ENCODE measurements at places on chromosomes 1 and 21. TPM values are rescaled to one million over a fixed set of nuclear protein-coding genes. Genes with fewer than 3 reads are reported as not detected.

The CD34 gene
- not detected for total RNA-seq

DNA sequence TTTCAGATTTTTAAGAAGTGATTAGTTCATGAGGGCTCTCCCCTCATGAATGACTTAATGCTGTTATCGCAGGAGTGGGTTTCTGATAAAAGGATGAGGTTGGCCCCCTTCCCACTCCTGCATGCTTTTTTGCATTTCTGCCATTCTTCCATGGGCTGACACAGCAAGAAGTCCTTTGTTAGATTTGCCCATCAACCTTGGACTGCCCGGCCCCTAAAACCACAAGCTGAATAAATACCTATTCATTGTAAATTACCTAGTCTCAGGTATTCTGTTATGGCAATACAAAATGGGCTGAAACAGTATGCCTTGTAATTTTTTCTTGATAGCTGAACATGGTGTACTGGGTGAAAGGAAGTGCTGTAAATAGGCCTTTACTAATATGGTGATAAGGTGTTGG lies 72.7 kb upstream of the DPH5 start:
- DNase-seq: no peak

DNA sequence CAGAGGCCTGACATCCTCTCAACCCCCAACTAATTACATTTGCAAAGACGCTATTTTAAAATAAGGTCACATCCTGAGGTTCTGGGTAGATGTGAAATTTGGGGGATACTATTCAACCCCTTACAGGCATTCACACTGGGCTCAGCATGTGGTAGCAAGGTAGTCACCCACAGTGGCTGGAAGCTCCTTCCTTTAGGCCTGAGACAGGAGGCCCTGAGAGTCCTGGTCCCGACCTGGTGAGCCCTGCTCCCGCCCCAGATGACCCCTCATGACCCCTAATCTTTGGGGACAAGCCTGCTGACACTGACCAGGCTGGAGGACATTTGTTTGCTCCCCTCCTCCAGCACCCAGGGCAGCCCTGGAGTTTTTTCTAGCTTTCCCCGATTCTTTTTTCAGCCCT lies 225.9 kb downstream of the DYRK1A start:
- DNase-seq: no peak

The DNASE2B gene
- total RNA-seq: not detected

GRCh38 chr1:56331207-56331891 lies 248.0 kb downstream of the PLPP3 start:
- DNase-seq: no peak

DNA sequence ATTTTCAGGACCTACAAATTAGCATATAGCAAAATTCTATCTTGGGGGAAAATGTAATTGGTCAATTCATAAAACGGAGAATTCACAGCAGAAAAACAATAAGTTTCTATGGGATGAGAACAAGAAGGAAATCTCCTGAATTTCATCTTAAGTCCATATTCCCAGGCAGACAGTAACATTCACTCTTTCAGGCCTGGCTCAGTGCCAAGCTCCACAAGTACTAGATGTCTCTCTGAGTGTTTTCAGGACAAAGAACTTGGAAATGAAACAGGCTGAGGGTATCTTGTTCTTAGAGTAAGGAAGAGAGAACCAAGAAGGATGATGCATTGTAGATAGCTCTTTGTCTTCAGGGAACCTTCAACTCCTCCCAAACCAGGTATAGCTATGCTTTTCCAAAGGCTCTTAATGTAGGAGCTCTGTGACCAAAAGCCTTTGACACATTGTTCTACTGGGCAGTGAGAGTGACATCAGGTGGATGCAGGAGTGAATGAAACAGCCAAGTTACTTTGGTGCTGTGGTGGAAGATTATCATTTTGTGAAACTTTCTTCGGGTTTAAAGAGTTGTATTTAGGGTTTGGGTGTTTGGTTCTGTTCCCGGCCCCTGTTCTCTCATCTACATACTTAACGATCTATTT lies 298.3 kb downstream of the GPATCH2 start:
- peak; percentile 1 for DNase-seq

DNA sequence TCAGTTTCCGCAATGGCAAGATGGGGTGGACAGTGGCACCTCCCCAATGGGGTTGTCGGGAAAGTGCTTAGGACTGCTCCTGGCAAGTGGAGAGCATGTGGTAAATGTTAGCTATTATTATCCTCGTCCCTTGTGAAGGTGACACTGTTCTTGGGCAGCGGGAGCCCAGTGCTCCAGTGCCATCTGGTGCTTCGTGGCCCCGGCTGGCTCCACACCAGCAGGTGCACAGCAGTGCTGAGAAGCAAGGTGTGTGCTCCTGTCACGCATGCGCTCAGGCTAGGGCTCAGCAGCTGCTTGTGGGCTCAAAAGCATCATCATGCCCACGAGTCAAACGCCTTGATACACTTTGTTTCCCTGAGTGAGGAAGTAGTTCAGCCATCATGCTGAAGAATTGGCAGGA lies 24.9 kb upstream of the KCNC4 start:
- DNase-seq: no peak

The CEP170 gene
- total RNA-seq: 67.8 TPM

The ZNF691 gene
- 13.5 TPM for total RNA-seq

- DNase-seq: no peak
Observed at GRCh38 chr1:17616731-17617279, 77.3 kb downstream of the ARHGEF10L start.

DNA sequence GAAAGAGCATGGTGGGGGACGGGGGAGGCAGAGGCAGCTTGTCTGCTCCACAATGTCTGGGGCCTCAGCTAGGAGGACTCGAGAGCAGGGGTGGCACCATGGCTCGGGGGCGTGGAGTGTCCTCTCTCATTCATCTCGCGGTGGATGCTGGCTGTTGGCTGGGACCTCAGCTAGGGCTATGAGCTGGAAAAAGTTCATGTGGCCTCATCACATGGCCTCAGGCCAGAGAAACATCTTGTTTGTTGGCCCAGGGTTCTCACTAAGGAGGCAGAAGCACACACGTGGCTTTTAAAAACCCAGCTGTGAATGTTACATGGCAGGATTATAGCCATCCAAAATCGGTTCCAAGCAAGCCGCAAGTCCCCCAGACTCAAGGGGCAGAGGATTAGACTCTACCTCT lies 6.2 kb upstream of the CENPS start:
- no peak for DNase-seq

DNA sequence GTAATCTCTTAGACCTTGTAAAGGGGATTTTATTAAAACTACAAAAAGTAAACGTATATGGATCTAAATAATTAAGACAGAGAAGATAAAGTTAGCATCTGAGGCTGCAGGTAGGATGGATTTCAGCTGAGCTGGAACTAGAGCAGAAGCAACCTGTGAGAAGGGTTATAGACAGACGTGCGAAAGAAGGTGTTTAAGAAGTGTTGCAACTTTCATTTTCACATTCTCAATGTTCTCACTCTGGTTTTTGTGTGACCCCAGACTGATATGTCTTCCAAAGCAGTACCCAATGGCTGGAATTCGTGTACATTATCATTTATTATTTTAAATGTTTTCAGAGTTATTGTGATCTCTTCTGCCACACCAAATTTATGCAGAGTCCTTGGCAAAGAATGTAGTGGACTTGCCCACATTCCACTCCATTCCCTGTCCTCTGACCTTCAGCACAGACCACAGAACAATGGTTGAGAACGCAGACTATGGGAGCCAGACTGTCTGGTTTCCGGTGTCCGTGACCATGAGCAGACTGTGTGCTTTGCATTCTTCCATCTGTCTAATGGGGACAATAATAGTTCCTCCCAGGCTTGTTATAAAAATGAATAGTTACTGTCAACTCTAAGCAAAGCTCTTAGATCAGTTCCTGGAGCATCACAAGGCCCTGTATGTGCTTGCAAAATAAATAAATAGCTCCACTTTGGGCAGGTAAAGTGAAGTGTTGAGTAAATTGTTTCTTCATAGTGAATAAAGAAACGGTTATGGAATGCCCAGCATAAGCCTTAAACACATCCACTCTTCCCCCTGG lies 140.6 kb upstream of the SAMSN1 start:
- DNase-seq: no peak

- no peak for DNase-seq
Observed at GRCh38 chr1:54114001-54114400, 38.8 kb downstream of the CDCP2 start.

The PLA2G2D gene
- not detected for total RNA-seq

DNA sequence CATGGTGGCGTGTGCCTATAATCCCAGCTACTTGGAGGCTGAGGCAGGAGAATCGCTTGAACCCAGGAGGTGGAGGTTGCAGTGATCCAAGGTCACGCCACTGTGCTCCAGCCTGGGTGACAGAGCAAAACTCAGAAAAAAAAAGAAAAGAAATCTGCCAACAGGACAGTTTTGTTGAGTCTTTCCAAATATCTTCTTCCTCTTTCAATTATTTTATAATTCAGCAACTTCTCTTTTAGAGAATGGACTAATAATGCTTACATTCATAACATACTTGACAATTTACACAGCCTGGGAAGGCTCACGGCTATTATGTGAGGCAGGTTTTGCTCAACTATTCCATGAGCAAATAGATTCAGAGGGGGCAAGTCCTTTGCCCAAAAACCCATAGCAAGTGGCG lies 18.1 kb downstream of the CNR2 start:
- DNase-seq: no peak

- no peak for DNase-seq
Observed at GRCh38 chr1:82978461-82979324, 1020.2 kb downstream of the TTLL7 start.

DNA sequence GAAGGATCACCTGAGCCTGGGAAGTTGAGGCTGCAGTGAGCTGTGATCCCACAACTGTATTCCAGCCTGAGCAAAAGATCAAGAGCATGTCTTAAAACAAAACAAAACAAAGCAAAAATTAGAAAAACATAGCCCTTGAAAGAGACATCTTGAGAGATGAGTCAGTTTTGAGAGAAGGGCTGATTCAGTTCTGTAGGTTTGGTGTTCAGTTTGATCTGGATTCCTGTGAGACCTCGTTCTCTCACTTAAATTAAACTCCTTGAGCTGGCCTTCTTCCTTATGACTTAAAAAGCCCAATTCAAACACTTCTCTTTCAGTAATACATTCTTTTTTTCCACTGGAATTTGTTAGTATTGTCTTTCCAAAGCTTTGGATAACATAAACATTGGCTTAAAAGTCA lies 164.2 kb downstream of the NRIP1 start:
- DNase-seq: no peak

The TRIM58 gene
- total RNA-seq: not detected

GRCh38 chr1:36881541-36881940 lies 152.8 kb downstream of the GRIK3 start:
- no peak for DNase-seq

The SHCBP1L gene
- total RNA-seq: not detected

- no peak for DNase-seq
Observed at GRCh38 chr21:28699596-28700259, 292.9 kb downstream of the LTN1 start.

The MYOM3 gene
- not detected for total RNA-seq

- no peak for DNase-seq
Observed at GRCh38 chr1:207654320-207654719, 9.4 kb downstream of the CR1L start.

DNA sequence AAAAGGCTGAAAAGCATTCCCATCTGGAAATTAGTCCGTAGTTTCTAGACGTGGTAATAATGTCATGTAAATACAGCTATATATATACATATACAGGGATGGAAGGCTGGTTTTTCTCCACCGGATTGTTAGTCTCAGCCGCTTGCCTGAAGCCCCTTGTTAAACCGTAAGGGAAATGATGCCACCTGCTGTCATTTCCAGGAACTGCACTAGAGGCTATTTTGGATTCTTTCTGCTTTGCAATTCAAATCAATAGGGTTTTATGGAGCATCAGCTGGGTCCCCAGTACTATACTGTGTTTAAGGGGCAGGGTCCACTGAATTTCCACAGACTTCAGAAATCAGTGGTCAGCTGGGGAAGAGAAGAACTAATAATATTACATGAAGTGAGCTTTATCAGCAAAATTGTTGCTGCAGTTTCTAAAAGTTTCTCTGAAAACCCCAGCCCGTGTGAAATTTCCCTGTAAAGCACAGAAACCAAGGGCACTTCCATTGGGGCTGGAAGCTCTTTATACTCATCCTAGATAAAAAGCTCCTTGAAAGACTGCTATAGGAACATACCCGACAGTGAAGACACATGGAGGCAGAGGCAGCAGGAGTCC lies 33.8 kb upstream of the MPZL1 start:
- peak; percentile 85 for DNase-seq

- DNase-seq: no peak
Observed at GRCh38 chr1:176552217-176552991, 89.4 kb downstream of the PAPPA2 start.

The CFAP57 gene
- 0.20 TPM for total RNA-seq

DNA sequence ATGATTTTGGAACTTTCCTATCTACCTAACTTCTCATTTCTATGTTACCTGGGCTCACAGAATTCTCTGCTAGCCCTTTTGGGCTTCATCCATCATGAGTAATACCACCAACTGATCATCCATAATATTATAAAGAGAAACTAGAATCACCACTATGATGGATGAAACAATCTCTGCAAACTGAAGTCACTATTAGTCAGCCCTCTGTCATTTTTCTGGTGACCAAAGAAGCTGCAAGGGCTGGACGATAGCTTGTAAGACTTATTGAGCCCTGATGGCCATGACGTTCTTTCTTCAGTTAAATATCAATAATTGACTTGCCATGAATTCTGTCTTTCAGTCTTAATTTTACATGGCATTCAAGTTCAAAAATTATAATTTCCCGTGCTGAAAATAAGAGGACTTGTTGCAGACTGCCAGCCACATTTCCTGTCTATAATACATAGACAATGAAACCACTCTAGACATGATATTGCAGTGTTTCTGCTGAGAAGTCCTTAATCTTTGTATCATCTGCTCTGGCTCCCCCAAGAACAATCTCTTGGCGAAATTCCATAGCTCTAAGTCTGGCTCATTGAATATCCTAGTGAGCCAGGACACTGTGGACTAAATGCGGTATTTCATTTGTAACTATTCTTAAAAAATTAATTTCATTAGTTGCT lies 655.0 kb upstream of the CAMK1G start:
- no peak for DNase-seq

GRCh38 chr1:30054126-30054525 lies 669.3 kb downstream of the MATN1 start:
- no peak for DNase-seq

DNA sequence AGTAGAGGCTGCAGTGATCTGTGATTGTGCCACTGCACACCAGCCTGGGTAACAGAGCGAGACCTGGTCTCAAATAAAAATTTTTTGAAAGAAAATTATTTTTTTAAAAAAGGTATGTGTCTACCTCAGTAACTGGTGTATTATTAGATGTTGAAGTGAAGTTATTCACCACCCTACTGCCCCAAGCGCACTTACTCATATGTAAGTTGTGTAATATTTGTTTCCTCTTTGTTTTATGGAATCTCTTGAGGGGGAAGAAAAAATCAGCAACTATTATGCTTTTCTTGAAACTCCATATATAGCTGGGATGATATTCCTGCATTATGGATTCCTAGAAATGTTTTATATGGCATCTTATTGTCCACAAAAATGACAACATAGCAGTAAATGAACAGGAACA lies 21.3 kb downstream of the RBM15 start:
- DNase-seq: no peak
